ENCODE measurements at places on chromosomes 4 and X.

DNA sequence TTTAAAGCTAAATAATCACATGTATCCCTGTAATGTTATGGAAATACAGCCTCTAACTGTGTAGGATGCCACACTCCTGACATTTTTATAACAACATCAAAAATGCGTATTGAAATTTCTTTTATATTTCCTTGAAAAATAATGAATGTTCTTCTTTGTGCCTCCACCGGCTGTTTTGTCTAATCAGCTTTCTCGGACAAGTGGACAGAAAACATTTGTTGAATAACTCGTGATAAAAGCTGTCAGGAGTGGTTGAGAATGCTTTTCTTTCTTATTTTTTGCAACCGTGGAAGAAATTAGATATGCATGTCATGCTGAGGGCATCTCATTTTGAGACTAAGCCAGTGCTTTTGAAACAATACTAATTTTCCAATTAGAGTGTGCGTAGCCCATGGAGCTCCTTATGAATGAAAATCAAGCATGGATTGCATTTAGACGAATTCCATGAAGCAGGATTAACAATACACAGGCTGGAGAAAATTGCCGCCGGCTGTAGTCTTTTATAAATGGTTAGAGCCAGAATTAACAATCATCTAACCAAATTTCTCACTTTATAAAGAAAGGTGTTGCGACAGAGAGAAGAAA, 614.5 kb upstream of the LCORL start:
- no peak for DNase-seq

DNA sequence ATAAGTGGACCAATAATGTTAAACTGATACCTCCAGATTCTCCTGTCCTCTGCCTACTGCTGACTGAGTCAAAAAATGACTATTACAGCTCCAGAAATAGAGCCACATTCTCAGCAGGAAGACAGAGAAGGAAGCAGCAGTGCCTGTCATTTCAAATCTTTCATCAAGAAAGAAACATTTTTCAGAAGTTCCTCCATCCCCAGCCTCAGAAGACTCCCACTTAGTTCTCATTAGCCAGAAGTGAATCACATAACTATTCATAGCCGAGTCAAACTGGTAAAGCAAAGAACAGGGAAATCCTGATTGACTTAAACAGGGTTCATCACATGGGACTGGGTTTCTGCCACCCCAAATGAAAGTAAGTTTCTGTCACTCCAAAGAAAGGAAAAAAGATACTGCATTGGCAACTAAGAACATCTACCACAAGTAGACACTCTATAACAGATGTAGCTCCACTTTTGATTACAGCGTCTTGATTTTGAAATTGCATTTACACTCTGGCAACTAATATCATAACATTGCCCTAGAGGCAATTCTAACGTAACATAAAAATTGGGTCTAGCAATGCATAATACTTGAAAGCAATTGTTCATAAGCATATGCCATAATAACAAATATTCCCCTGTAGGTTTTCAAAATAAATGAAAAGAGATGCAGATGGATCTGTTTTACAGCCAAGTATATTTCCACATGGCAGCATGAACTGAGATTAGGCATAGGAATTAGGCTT, 599.8 kb downstream of the GALNTL6 start:
- no peak for DNase-seq

DNA sequence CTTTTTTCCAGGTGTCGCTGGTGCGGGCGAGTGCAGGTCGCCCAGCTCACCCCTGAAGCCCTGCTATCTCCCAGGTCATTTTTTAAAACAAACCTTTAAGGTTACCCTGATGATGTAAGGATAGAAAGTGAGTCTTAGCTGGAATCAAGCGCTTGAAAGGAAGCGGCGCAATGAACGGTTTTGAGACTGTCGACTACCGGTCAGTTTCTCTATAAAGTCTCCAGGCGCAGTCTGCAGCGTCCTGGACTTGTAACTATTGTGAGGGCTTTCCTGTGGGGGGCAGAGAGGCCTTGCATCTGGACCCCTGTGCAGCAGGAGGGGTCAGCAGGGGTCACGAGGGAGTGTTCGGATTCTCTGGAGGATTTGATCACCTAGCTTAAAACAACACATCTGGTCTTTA, 1.6 kb downstream of the KIT start:
- no peak for DNase-seq

DNA sequence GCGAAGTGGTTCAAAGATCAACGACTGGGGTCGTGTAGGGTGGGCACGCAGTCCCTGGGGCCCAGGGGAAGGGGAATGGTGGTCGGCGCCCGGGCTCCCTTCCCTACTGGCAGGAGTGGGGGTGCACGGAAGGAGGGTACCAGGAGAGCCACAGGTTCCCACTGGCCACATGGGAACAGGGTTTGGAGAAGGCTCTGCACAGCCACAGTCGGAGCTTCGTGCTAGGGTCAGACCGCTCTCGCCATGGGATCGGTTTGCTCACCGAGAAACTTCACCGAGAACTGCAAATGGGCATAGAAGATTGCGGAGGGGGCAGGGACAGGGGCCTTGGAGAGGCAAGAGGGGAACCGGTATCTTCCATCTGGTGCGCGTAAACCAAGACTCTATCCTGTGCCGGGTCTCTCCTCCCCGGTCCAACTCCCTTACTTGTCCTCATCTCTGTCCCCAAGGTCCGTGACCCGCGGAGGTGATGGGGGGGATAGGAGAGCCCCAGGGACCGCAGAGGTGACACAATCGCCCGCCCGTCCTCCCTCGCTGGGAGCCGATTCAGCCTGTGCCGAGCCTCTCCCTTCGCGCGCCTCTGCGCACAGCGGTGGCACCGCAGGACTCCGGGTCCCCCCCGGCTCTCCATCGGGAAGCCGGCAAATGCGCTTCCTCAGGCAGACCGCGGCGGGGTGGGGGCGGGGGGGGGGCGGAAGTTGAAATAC, 1.0 kb downstream of the SCD5 start:
- no peak for DNase-seq

- DNase-seq: no peak
Observed at GRCh38 chr4:87851332-87851731, 18.6 kb downstream of the MEPE start.

- DNase-seq: no peak
Observed at GRCh38 chrX:107448998-107449835, at the start of gene FRMPD3. Gene FRMPD3 (plus strand): TSS chrX:107449652. CDS start chrX:107526589, 76,937 bp downstream.

DNA sequence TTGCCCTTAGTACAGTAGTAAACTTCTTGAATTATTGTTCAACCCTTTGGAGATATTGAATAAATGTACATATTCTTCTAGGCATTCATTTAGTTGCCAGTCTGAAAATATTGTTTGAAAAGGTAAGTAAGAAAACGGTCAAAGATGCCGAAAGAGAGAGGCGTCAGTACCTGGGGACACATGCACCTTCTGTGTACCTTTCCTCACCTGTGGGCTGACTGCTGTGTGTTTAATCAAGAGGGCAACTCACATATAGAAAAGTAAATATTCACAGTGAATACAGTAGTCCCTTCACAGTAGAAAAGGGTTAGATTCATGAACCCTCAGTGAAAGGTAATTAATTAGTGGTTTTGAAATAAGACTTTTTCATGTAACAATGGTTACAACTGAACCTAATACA, 6.9 kb downstream of the ANXA10 start:
- no peak for DNase-seq

GRCh38 chr4:7273738-7274297, 81.5 kb downstream of the SORCS2 start:
- DNase-seq: no peak

DNA sequence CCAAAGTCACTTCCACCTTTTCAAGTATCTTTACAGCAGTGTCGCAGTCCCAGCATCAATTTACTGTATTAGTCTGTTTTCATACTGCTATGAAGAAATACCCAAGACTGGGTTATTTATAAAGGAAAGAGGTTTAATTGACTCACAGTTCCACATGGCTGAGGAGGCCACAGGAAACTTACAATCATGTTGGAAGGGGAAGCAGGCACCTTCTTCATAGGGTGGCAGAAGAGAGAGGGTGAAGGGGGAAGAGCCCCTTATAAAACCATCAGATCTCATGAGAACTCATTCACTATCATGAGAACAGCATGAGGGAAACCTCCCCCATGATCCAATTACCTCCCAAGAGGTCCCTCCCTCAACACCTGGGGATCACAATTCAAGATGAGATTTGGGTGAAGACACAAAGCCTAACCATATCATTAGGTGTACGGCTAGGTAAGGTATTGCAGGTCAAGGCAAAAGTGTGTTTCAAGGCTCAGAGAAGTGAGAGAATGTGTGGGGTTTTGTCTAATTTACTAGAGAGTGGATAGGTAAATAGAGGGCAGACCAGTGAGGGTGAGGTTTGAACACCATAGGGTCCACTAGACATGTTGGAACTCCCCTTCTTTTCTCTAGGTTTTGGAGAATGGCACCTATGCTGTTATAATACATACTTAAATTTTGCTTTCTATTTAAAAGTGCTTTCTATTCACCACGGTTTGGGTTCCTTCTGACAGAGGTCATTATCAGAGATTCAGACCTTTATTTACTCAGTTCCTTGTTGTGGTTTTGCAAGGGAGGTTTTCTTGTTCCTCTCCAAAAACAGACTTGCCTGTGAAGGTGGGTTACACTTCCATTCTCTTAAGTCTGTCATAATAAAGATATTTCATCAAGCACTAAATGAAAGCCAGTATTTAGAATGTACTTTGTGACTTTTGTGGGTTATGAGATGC, 186.6 kb downstream of the CPEB2 start:
- no peak for DNase-seq

GRCh38 chrX:118495061-118495921, at the start of gene DOCK11:
Gene DOCK11 (plus strand): TSS chrX:118495815. CDS start chrX:118495972, 157 bp downstream.
- peak; percentile 62 for DNase-seq

GRCh38 chrX:106619797-106620196, 8.0 kb downstream of the RADX start:
- DNase-seq: no peak

DNA sequence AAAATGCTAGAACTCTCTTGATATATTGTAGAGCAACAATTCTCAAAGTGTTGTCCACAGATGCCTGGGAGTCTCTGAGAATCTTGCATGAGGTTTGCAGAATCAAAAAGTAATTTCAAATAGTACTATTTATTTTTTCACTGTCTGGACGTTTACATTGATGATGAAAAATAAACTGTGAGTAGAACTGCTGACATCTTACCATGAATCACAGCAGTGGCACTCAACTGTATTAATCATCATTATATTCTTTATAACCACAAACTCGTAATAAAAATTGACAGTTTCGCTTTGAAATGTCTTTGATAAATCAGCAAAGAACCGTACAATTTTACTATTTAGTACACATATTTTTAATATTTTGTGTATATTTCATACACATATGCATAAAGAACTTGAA, 94.5 kb downstream of the NAF1 start:
- DNase-seq: no peak

GRCh38 chr4:38788317-38788716, 5.5 kb upstream of the TLR10 start:
- no peak for DNase-seq
